ENCODE measurements at places on chromosomes 4 and X.

- DNase-seq = no peak
Observed at GRCh38 chr4:70531981-70532380, 13.6 kb downstream of the AMTN start.

- no peak for DNase-seq
Observed at GRCh38 chrX:105282077-105282476, 61.6 kb upstream of the TEX13A start.

GRCh38 chrX:13471269-13471668, 98.1 kb upstream of the EGFL6 start:
- no peak for DNase-seq

- no peak for DNase-seq
Observed at GRCh38 chr4:22372986-22373385, 142.9 kb downstream of the ADGRA3 start.

DNA sequence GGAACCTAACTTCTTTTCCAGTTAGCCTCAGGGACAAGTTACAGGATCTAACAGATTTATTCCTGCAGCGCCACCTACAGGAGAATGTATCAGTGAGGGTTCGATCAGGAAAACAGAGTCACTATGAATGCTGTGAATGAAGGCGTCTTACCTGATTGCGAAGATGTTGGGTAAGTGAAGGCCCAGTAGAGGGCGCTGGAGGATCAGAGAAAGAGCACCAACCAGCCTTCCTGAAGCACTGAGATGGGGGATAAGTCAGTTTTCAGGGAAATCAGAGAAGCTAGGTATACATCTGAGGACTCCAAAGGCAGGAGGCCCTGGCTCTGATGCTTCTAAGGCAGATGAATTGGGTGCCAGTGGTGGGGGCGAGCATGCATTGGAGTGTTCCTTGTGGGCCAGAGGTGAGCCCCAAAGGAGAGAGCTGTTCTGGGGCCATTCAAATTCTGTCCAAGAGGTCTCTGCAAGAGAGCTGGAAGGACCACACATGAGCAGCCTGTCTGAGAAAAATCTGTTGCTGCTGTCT, 169.9 kb upstream of the AADAT start:
- DNase-seq = peak; percentile 80

DNA sequence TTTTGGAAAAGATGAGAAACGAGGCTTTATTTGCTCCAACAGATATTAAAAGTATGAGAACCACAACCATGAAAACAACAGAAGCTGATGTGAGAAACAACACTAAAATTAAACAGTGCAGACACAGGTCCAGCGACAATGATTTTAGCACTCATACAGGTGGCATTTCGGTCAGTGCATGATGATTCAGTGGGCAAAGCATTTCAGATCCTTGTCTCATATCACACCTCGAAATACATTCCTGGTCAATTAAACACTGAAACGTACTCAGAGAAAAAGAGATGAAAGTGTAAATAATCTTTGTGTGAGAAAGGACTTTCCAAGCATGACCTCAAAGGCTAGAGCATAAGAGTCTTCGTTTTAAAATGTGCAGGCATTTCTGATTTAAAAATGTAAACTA, 85.2 kb downstream of the ACOX3 start:
- DNase-seq = no peak

DNA sequence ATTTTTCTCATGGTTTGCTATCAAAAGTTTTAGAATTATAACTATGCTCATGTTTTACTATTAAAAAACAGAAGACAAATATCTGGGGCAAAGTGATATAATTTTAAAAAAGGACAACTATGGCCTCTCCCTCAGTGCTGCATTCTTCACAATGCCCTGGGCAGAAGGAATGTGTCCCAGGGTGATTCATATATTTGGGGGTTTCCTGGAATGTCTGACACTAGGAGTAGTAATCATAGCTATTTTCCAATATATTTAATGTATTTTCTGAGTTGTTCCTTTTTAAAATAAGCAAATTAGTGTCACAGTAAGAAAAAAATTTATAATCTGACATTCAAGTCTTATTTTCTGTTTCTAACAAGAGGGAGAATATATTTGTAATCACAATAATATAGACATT, 281.7 kb downstream of the UNC5C start:
- no peak for DNase-seq

GRCh38 chrX:138771047-138771446, 59.5 kb upstream of the FGF13 start:
- peak; percentile 43 for DNase-seq

DNA sequence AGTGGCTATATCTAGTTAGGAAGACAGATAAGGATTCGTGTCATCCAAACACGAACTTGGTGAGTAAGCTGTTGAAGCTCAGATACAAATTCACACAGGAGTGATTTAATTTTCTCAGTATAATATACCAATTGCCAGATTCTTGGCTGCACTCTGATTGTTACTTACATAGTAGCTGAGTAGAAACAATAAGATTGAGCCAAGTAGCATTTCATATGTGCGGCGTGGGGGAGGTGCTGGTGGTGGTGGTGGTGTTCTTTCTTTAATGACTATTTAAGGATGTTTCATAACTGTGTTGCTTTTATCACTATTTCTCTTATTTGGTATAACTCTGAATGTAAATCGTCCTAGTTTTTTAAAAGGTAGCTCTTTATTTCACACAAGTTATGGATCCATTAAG, 102.9 kb downstream of the UGT8 start:
- peak; percentile 13 for DNase-seq

- DNase-seq = no peak
Observed at GRCh38 chr4:82425478-82425877, 4.8 kb downstream of the HNRNPDL start.

DNA sequence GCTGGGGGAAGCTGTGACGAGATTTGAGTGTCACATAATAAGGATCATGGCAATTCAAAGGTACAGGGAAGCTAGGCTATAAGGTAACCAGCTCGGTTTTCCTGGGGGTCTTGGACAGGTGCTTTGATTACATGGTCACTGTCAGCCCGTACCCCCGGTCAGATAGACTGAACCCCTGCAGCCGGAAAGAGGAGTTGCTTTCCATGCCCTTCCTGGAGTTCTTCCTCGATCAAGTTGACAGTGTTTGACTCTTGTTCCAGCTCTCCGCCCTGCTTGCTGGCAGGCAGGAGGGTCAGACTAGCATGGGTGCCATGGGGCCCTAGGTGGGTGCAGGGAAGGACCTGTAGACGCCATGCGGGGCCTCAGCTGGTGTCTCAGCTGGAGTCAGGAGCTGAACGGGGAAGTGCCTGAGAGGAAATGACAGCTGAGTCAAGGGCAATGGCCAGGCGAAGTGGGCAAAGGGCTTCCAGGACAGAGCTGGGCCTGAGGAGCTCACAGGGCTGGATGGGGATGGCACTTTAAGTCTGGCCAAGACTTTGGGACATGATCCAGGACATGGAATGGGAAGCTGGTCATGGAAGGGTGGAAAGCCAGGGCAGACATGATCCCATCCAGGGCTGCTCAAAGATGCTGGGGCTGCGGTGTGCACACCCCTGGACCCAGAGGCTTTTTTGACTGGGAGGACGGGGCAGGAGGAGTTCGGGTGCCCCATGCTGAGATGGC, 1.6 kb downstream of the TMEM187 start:
- DNase-seq = peak; percentile 33

DNA sequence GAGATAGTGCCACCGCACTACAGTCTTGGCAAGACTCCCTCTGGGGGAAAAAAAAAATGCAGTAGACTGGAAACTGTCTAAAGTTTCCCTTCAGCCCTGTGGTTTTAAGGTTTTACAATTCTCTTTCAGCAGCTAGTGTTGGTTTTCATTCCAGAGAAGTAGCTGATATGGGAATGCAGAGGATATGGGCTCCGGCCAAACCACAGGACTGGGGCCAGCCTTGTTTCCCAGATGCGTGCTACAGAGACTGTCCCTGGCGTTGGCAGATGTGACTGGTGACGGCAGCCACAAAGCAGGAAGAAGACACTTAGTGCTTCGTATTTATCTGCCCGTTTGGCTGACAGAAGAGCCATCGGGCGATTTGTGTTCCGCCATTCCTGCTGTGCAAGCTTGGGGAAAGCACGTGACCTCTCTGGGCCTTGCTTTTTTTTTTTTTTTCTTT, 43.2 kb downstream of the ZBTB49 start:
- DNase-seq = peak; percentile 15

DNA sequence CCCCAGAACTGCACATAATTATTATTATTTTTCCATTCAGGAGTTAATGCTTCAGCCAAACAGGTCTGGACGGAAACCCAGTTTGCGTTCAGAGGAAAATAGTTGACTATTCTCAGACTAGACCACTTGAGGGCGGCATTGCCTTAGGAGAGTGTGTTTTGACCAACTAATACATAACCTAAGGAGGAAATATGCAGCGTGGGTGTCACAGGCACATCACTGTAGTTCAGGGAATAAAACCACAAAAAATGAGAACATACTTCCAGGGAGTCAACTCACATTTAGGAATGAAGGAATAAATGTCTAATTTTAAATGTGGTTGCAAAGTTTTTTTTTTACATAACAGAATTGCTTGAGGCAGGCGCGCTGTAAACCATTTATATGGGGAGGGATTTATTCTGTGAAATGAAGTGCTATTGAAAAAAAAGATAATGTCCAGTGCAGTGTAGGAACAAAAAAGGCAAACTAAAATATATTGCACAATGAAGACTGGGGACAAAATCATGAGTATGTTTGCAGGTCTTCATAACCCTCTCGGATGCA, 93.3 kb downstream of the SYNPO2 start:
- DNase-seq = peak; percentile 86

- DNase-seq = peak; percentile 31
Observed at GRCh38 chrX:18582910-18583493, 88.9 kb downstream of the RS1 start.

DNA sequence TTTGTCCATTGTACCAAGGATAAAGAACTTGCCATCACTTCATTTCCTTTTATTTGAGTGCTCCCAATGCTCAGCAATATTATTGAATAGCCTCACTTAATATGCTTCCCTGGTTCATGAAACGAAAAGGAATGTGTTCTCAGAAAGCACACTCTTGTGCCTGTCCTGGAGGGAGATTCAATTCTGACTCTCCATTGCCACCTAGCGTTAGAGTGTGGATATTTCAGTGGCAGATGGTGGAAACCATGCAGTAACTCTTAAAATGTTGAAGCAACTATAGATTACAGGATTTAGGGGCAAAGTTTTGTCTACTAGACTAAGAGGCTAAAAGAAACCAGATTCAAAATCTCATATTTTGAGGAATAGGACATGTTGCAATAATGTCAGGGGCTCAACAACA, 36.0 kb downstream of the GAB3 start:
- DNase-seq = peak; percentile 79
